ENCODE measurements at places on chromosomes 7 and 10.

DNA sequence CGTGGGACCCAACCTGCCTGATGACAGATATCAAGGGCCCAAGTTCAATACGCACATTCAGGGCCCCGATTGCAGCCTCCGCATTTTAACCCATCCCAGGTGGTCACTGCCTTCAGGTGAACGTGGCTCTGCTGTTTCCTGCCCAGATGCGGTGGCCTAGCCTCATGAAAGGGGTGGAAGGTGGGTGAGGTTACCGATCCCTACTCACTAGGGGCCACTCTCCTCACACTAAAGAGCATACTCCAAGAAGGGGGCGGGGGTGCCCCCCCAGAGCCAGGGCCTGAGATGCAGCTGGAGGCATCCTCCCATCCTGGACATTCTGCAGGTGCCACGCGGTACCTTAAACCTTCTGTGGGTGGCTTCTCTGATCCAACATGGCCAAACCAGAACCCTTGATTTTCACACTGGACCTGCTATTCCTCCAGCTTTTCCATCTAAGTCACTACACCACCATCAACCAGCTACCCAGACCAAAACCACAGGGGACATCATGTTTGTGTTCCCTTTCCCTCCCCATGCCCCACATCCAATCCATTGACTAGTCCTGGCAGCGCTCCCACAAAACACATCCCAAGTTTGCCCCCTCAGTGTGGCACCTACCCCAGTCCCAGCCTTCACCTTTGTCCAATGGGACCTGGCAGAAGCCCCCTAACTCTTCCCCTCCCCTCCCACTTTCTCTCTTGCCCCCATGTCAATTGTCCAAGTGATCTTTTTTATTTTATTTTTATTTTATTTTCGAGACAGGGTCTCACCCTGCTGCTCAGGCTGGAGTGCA lies 30.0 kb downstream of the PRLHR start:
- DNase-seq = no peak

DNA sequence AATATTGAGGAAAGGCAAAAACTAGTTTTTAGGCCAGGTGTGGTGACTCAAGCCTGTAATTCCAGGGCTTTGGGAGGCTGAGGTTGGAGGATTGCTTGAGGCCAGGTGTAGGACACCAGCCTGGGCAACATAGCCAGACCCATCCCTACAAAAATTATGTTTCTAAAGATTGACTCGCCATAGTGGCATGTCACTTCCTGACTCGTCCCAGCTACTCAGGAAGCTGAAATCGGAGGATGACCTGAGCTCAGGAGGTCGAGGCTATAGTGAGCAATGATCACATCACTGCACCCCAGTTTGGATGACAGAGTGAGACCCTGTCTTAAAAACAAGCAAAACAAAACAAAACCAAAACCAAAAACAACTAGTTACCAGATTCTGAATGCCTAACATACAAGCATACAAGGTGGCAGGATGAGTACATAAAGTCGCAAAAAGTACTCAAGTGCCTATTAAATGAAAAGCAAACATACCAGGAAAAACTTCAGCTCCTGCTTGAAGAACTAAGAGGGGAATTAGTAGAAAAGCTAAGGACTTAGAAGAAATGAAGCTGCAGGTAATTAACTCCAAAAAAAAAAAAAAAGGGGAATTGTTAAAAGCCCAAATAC lies 14.1 kb downstream of the ZNF398 start:
- DNase-seq = no peak

- no peak for DNase-seq
These were observed 133.9 kb upstream of the FGFR2 start for GRCh38 chr10:121732172-121732571.

DNA sequence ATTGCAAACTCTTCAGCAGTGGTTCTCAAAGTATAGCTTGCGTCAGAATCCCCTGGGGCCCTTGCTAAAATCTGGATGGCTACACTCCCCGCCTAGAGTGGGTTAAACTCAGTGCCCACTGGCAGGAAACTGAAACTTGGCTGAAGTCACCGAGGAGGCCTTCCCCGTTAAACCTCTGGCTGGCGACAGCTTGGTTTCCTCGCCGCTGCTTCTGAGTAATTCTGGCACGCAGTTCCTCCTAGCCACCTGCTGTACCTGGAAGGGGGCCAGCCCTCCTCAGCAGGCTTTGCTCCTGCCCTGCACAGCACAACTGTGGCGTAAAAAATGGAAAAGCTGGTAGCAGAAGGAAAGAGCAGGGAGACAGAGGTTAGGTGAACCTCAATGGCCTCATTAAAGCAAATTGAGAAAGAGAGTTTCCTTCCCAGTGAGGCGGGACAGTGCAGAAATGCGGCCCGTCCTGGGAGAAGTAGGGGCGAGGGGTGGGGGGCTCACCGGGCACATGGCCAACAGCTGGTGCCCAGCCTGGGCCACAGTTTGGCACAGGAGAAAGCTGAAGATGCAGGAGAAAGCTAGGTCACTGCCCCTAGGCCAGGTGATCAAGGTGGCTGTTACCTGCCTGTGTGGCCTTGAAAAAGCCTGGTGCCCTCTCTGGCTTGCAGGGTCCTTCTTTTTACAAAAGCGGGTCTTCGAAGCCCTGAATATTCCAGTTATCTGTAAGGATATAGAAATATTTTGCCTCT lies 46.6 kb downstream of the ALOX5 start:
- peak; percentile 55 for DNase-seq

GRCh38 chr7:127437241-127437640 lies 44.7 kb upstream of the ZNF800 start:
- DNase-seq = no peak

- no peak for DNase-seq
These were observed 44.9 kb downstream of the JCAD start for GRCh38 chr10:30014511-30014910.

DNA sequence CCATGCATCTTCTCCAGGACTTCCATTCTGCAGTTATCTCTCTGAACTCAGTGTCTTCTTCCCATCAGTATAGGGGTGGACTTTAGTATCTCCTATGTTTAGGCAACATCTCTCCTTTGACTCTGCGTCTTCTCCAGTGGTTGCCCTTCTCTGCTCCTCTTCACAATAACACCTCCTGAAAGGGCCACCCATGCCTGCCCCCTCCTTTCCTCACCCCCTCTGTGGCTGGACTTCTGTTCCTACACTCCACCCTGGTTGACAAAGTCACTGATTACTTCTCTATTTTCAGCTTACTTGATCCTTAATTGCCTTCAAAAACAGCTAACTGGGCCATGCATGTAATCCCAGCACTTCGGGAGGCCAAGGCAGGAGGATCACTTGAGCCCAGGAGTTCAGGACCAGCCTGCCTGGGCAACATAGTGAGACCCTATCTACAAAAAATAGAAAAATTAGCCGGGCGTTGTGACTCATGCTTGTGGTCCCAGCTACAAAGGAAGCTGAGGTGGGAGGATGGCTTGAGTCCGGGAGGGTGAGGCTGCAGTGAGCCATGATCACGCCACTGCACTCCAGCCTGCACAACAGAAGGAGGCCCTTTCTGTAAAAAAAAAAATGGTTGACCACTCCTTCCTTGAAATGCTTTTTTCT lies 13.7 kb downstream of the SRGN start:
- no peak for DNase-seq

DNA sequence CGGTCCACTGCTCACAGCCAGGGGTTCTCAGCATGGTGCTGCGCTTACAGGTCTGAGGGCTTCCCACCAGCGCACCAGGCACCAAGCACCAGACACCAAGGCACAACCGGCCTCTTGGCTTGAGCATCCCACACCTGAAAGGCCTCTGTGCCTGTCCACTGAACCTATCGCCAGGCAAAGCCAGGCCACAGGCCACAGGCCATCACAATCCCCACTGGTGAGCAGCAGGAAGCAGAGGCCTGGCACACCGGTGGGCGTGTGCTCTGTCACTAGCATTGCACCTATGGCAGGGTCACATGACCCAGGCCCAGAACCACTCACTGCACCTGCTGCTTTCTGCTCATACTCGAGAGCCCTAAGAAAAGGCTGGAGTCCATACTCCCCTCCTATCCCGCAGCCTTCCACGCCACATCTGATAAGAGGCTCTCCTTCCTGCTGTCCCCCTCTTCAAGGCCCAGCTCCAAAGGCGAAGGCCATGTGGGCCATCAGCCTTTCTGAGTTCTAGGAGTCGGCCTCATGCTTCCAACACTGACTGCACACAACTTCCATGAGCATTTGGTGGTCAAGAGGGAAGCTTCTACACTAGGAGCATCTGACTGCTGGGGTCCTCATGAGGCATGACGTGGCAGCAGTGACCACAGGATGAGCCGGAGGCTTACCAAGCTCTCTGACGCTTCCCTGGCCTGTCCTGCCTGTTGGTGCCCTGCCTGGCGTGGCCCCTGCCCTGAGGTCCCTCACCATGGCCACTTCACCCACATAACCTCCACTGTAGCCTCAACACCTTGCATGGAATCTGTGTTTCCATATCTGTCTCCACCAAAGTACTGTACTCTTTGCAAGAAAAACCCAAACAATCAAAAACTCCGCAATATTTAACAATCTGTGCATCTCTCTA lies 166.3 kb downstream of the TNS3 start:
- no peak for DNase-seq
